HT-29 (cell line): ENCODE measurements at places on chromosomes 5 and 9. TPM values are rescaled to one million over a fixed set of nuclear protein-coding genes. Genes with fewer than 3 reads are reported as not detected.

DNA sequence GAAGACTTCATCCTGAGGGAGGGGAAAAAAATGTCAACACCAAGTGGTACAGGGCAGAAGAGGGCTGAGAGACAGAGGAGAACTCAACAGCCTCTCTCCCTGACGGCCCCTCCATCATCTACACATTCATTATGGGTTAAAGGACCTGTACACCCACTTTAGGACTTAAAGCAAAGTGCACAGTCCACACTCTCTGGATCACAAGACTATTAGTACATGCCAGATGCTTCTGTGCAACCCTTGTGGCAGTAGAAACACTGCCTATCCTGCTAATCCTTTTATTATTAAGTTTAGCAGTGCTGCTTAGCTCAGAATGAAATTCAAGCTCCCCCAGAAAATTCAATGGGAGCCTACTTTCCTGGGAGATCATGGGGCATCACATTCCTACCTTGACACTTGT, 1.9 kb downstream of the FRMD3 start:
- no peak for DNase-seq

DNA sequence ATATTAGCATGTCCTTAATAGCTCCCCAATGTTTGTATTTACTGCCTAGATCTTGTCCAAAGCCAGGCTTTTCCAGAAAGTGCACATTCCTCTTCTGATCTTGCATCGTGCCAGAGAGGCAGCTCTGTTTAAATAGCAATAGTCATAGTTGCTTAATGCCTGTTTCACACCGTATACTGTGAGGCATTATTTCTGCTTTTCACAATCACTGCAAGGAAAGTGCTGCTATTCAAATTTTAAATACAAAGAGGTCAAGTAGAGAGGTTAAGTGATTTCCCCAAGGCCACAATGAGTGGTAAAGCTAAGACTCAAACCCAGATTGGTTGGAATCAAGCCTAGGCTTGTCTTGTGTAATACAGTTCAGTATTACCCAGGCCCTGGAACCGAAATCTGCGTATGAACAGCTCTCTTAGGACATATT, 153.6 kb downstream of the SNX18 start:
- DNase-seq: no peak

- no peak for DNase-seq
Measured at GRCh38 chr5:178640331-178641045, 13.6 kb upstream of the CLK4 start.

GRCh38 chr9:71911061-71911907, at the start of the genes ABHD17B and C9orf85:
ABHD17B (minus strand) TSS chr9:71911193; CDS start chr9:71875080, 36,113 bp downstream.
C9orf85 (plus strand) TSS chr9:71911639; CDS start chr9:71911735, 96 bp downstream.
- peak; percentile 99 for DNase-seq

Gene TEX48
- total RNA-seq: not detected in 2 replicates

Gene MYOT
- total RNA-seq: 0.10 TPM in 1 of 2 replicates, not detected in the other

Gene PTPN3
- 9.8 and 11.3 TPM in 2 replicates for total RNA-seq
